ENCODE measurements at places on chromosomes 7 and 10.

DNA sequence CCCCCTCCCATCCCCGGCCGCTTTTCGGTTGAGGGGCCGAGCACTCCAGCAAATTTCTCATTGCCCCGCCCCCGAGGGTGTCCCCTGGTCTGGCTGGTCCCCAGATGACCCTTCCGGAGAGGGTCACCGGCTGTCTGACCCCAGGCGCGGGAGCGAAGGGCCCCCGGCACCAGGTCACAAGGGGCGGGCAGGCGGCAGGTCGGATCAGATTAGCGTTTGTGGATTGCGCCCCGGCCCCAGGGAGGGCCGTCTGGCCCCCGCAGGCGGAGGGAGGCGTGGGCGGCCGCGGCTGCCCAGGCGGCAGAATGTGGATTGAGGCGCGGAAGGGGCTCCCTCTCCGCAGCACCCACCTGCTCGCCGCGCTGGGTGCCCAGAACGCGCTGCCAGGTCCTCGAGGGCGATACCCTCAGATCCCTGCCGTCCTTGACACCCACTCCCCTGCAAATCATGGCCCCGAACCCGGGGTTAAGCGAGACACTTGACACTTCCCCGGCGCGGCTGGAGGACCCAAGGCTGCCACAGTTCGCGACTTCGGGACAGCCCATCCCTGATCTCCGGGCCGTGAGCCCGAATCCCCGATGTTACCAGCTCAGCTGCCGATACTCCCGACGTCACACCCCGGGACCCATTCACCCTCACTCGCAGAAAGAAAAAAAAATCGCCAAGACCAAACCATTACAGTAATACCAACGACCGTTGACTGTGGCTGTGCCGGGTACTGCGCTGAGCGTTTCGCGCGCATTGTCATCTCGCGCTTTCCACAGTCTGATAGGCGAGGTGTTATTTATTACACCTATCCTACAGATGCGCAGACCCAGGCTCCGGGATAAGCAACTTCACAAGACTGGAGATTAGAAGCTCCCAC is 953 bp downstream of the NODAL start:
- peak; percentile 64 for DNase-seq

DNA sequence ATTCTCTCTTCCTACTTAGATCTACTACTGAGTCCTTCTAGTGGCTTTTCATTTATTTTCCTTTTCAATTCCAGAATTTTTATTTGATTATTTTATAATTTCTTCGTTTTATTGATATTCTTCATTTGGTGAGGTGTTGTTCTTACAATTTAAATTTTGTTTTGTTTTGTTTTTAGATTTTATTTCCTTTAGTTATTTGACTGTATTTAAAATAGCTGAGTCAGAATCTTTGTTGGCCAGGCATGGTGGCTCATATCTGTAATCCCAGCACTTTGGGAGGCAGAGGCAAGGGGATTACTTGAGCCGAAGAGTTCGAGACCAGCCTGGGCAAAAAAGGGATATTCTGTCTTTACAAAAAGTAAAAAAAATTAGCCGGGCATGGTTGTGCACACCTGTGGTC is 36.1 kb downstream of the AKAP9 start:
- DNase-seq: no peak

DNA sequence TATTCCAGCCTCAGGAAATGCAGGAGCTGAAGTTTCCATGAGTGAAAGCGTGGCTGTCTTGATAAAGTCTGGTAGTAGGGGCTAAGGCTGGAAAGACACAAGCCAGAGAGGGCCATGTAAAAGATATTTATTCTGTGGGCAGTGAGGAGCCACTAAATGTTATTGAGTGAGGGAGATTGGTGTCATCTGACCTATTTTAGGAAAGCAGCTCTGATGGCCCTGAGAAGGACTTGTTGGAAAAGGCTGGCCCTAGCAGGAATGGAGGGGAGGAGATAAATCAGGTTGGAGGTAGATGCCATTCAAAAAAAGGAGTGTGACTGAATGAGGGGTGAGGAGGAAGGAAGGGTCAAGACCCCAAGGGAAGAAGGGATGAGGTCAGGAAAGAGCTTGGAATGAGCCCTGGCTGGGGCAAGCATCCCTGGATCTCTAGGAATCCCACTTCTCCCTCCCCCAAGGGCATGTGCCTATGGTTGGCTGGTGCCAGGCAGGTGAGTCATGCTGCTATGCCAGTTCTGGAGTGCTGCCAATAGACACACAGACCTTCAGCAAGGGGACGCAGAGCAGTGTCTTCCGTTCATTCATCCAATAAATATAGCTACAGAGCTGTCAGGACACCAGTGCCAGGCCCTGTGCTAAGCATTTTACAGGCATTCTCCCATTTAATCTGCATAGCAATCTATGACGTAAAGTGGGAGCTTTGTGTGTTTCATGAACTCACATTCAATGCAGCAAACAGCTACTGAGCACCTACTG is 2.0 kb downstream of the ANKRD2 start:
- DNase-seq: peak; percentile 77

- DNase-seq: peak; percentile 37
Observed at GRCh38 chr7:24722386-24723177, 34.7 kb downstream of the GSDME start.

DNA sequence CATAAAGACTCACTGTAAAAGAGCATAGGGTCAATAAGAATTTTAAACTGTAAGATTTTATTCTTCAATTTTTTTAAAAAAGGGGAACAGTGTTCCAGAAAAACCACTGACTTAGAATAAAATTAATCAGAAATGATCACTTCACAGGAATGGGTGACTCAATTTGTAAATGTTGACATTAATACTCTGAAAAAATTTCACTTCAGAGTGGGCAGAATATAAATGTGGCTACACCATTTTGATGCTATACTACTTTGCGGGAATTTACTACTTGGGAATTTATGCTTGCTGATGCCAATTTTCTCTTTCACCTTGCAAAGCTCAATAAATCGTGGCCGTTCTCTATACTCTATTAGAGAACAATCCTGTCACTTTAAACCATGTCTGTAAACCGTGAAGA is 126.9 kb downstream of the HIBADH start:
- DNase-seq: no peak

DNA sequence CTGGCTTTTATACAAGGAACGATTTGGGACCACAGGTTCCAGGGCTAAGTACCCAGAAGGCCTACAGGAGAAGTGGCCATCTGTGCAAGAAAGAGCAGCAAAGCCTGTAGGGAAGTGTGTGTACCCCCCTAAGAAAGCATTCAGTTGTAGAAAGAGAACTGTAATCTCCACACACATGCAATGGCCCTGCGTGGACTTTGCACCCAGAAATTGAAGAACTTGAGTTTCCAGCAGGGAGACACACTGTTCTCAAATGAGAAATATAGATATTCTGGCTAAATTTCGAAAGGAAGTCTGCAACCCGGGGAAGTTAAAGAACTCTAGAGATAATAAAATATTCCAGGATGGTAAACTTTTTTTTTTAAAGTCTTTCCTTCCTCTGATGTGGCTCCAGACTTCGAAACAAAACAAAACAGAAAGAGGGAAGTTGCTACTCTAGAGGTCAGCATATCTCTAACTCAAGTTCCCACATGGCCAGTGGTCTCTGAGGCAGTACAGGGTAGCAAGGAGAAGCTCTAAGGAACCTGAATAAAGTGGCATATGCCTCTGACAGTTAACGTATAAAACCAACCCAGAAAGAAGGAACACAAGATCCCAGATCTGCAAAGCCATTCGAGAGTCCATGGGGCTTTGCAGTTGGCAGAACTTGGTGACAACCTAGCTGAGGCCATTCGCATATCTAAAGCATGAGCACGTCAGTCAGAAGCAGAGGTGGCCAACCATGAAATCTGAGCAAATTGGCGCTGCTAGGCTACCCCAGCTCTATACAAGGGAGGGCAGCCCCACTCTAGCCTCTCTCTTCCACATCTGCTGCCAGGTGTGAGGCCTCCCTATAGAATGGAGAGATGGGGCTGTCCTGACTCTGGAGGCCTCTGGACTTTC is 56.6 kb downstream of the ELMO1 start:
- DNase-seq: no peak

DNA sequence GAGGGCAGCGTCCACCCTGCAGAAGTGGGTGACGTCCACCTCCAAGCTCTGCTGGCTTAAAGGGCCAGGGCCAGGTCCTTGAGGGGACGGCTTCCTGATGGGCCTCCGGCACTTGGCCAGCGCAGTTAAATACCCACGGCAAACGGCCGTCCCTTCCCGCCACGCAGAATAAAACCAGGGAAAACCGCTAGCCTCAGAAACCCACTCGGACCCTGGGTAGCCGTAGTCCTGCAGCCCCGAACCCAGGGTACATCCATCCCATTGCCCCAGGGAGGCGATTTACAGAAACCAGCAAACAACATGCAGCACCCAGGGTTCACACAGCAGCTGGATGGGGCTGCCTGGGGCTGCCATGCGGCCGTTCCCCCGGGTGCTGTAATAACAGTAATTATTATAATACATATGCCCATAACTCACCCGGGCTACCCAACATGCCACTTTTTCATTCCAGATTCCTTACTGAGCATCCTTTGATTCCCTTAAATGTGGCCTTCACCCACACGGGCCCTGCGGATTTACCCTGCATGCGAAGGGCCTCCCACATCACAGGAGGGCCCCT is 81.5 kb upstream of the PDGFA start:
- no peak for DNase-seq

GRCh38 chr7:126689037-126689436 is 563.7 kb downstream of the GRM8 start:
- DNase-seq: peak; percentile 58

DNA sequence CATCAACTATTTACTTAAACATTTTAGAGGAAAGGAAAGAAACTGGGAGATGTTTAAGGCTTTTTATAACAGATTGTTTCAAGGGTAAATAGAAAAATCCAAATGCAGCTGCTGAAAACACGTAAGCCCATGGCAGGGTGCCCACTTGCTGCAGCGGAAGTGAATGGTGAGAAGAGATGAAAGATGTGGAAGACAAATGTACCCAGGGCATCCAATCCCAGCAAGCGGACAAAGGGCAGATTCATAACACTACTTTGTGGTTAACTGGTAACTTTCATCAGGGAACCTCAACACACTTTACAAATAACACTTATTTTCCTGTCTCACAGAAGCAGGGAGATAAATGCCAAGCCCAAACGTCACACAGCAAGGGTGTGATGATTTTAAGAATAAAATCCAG is 358.4 kb downstream of the KCNMA1 start:
- DNase-seq: no peak

- DNase-seq: no peak
Observed at GRCh38 chr7:27774717-27775328, 34.9 kb downstream of the TAX1BP1 start.

GRCh38 chr10:103706762-103707161 is 148.6 kb downstream of the SH3PXD2A start:
- DNase-seq: no peak

GRCh38 chr10:71094712-71095390 is 117.5 kb upstream of the UNC5B start:
- DNase-seq: no peak

DNA sequence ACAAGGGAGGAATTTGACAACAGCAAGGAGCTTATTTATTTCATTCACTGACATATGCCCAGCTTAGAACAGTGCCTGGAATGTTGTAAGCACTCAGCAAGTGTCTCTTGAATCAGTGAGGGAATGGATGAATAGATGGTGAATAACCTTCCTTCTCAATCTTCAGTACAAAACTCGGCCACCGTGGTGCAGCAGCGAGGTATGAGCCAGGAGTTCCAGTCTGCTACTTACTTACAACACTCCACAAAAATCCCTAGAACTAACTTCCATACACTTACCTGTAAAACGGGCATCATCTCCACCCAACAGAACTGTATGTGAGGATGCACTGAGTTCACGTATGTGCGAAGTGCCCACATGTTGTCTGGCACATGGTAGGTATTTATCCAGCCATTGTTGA is 237.4 kb downstream of the WDR11 start:
- DNase-seq: peak; percentile 66

- no peak for DNase-seq
Observed at GRCh38 chr10:127452568-127452967, 96.5 kb upstream of the NPS start.

GRCh38 chr10:6052247-6053221 is 9.6 kb downstream of the IL2RA start:
- DNase-seq: no peak

GRCh38 chr10:79022565-79023230 is 46.1 kb upstream of the ZMIZ1 start:
- peak; percentile 94 for DNase-seq

GRCh38 chr7:116273918-116274301 is 63.6 kb downstream of the TES start:
- DNase-seq: no peak

GRCh38 chr10:130400890-130401289 is 264.7 kb downstream of the GLRX3 start:
- DNase-seq: peak; percentile 44

- no peak for DNase-seq
Observed at GRCh38 chr7:102281785-102282184, 4.9 kb upstream of the SH2B2 start.

DNA sequence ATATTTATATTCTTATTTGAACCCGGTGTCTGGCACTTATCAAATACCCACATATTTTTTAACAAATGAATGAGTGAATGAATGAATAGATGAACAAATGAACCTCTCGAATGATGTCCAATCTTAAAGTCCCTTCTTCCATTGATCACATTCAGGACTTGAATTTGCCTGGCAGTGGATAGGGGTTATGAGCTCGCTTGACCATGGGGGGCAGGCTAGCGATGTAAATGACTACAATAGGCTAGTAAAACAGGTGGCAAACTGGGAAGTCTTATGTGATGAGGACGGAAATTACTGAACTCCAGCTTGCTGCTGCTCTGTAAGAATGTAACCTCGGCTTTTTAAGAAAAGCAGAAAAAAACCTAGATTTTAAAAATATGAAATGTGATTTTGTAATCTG is 247.7 kb upstream of the DKK1 start:
- DNase-seq: peak; percentile 49

DNA sequence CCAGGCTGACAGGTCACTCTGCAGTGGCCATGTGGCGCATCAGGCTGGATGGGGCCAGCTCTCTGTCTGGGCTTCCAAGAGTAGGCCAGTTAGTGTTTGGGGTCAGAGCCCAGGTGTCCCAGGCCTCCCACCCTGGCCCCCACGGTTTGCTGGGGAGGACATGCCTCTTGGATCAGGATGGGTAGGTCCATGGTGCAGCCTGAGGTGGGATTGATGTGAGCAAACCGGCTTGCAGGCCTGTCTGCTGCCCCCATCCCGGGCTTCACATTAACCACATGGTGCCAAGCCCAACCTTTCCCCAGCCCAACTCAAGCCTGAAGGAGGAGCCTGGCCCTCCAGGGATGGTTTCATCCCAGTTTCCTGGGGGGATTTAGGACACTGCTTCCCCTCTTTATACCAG is 39.2 kb downstream of the LDB3 start:
- no peak for DNase-seq

GRCh38 chr7:103343332-103343731 is 1.2 kb downstream of the DNAJC2 start:
- no peak for DNase-seq

All from iPS-NIHi11 (cell line).